ENCODE measurements at places on chromosomes 1 and 21. TPM values are rescaled to one million over a fixed set of nuclear protein-coding genes. Genes with fewer than 3 reads are reported as not detected.

DNA sequence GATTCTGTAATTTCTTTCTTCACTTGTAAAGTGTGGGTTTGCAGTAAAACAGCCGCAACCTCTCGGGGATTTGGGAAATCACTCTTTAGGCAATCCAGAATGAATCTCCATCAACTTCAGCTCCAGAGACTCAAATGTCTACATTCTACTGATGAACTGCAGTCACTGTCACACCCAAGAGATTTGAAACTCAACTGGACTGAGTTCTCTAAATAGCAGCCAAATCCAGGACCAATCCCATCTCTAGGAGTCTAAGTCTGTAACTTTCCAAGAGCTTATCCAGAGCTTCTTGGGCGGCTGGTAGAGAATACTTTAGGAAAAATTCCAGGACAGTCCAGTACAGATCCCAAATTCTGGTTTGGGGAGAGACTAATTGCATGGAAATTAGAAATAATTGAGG lies 62.9 kb downstream of the ADAMTS1 start:
- no peak overlapping the region for H3K27ac ChIP-seq
- DNase-seq: no peak
- H3K36me3 ChIP-seq: no peaks in the 10 kb centered on the region
- H3K4me1 ChIP-seq: no peaks in the 10 kb centered on the region
- no peaks in the 10 kb centered on the region for H3K27me3 ChIP-seq
- no peak overlapping the region for H3K4me3 ChIP-seq

DNA sequence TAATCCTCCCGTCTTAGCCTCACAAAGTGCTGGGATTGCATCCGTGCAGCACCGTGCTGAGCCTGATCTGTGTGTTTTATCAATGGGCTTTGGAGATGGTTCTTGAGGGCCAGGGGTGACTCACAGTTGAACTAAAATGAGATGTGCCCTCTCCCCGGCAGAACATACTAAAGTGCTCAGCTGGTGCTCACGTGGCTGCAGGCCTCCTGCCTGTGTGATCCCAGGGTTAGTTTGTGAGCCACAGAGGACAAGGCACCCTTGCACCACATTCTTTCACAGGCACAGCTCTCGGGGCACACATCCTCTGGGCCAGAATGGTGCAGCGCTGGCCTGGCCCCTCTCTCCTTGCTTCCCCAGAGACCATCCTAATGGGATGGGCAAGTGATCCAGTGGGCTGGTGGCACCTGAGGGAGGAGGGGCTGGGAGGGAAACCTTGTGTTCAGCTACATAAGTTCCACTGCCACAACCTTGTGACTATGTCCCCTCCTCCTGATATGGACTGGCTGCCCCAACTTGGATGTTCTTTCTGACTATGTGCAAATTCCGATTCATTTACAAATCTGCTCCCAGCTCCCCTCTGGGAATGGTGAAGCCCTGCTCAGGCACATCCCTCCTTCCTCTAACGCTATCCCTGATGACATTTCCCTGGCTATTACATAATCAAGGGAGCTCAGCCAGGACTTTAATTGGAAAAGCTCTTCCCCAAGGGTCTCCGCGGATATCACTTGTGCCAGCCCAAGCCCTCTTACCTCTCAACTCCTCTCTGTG lies 197.0 kb upstream of the EDN2 start:
- DNase-seq: peak; percentile 41
- H3K4me3 ChIP-seq: no peak overlapping the region
- peaks cover 42% of the 10 kb centered on the region for H3K4me1 ChIP-seq
- H3K36me3 ChIP-seq: no peaks in the 10 kb centered on the region
- H3K27me3 ChIP-seq: no peaks in the 10 kb centered on the region

DNA sequence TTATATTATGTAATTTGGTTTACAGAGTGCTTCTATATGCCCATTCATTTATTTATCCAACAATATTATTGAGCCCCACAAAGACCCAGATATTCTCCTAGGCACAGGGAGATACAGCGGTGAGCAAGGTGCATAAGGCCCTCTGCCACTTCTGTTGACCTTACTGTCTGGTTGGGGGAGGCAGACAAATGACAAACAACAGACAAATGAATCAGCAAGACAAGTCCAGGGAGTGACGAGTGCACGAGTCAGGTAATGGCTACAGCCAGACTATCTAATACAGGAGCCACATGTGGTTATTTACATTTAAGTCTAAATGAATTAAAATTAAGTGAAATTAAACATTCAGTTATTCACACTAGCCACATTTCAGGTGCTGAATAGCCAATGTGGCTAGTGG lies 22.0 kb upstream of the BCAR3 start:
- DNase-seq: no peak
- H3K4me3 ChIP-seq: no peak overlapping the region
- H3K27me3 ChIP-seq: no peaks in the 10 kb centered on the region
- H3K27ac ChIP-seq: no peak overlapping the region

C1orf115 gene
- total RNA-seq: 1.1 TPM

GRCh38 chr1:47593013-47593568 lies 155.2 kb downstream of the FOXD2 start:
- H3K36me3 ChIP-seq: no peaks in the 10 kb centered on the region
- H3K4me3 ChIP-seq: no peak overlapping the region
- H3K27me3 ChIP-seq: peaks cover 21% of the 10 kb centered on the region
- DNase-seq: no peak

- peaks cover 29% of the 10 kb centered on the region for H3K27me3 ChIP-seq
- no peaks in the 10 kb centered on the region for H3K36me3 ChIP-seq
- H3K4me1 ChIP-seq: no peaks in the 10 kb centered on the region
- no peak overlapping the region for H3K27ac ChIP-seq
- no peak overlapping the region for H3K4me3 ChIP-seq
- DNase-seq: no peak
Measured at GRCh38 chr1:110298991-110299390, 40.2 kb upstream of the RBM15 start.

DNA sequence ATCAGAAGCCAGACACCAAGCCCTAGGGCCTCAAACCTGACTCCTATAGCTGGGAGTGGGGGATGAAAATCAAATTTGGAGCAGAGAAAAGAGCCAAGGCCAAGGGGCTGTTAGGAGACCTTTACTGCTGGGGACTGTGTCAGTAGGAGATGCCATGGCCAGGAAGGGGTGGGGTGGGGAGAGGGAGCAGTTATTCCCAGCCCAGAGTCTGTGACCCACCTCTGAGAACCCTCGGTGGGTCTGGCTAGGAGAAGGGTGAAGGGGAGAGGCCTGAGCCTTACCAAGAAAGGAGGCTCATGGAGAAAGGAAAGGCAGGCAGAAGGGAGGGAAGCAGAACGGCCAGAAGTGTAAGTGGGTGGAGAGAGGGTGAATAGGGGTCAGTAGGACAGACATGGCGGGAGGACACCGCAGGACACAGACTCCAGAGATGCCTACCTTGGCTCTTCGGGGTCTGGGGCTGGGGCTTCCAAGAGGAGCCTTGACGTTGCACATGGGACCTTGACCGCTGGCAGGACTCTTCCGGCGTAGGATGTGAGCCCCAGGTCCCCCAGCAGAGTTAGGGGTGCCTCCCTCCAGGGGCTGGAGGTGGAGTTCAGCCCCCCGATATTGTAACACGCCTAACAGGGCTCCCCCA lies 1.2 kb downstream of the ADAMTS4 start:
- H3K27ac ChIP-seq: no peak overlapping the region
- H3K36me3 ChIP-seq: no peaks in the 10 kb centered on the region
- H3K4me1 ChIP-seq: peaks cover 30% of the 10 kb centered on the region
- H3K4me3 ChIP-seq: no peak overlapping the region
- DNase-seq: no peak
- no peaks in the 10 kb centered on the region for H3K27me3 ChIP-seq

GRCh38 chr1:178337091-178337706 lies 159.6 kb downstream of the CLEC20A start:
- H3K36me3 ChIP-seq: no peaks in the 10 kb centered on the region
- no peak overlapping the region for H3K4me3 ChIP-seq
- H3K27ac ChIP-seq: no peak overlapping the region
- no peaks in the 10 kb centered on the region for H3K27me3 ChIP-seq

XKR8 gene
- 11.4 TPM for total RNA-seq

DNA sequence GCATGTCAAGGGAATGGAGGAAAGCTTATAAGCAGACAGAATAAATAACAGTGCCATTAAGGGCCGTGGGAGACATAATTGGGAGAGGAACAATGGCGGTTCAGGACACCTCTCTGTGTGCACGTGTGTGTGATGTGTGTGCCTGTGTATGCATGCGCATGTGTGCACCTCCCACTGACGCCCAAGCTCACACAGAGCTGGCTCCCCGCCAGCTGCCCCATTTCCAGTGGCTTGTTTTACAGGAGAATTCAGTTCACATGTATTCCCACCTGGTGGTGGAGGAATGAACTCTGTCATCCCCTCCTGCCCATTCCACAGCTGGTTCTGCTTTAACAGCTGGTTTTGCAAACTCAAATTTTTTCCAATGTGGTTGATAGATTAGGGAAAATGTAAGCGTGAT lies 262.2 kb downstream of the AJAP1 start:
- no peak overlapping the region for H3K4me3 ChIP-seq
- no peak for DNase-seq
- H3K27ac ChIP-seq: no peak overlapping the region
- no peaks in the 10 kb centered on the region for H3K36me3 ChIP-seq
- no peaks in the 10 kb centered on the region for H3K27me3 ChIP-seq

DNA sequence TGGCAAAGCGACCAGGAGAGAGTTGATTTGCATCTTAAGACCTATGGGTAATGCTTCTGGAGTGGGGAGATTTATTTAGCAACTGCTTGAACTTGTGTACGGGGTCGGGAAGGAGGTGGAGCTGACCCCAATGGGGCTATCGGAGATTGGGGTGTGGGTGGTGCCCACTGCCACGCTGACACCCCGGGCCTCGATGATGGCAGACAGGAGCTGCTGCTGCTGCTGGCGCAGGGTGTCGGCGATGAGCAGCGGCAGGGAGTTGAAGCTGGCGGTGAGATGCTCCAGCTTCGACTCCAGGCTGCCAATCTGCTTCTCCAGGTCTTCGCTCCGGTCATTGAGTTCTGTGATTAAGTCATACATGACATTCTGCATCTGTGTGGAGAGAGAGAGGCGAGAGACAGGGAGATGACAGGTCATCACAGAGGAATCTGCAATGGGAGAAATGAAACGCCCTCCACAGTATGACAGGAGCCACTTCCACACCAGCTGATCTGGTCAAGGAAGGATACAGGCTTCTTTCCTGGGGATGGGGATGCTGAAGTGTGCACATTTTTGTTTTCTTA lies 100.0 kb upstream of the ADAR start:
- no peak for DNase-seq
- no peak overlapping the region for H3K27ac ChIP-seq
- H3K4me1 ChIP-seq: no peaks in the 10 kb centered on the region

All from astrocyte (in vitro differentiated cells and primary cell).